ENCODE measurements at places on chromosomes 12 and 14. TPM values are rescaled to one million over a fixed set of nuclear protein-coding genes. Genes with fewer than 3 reads are reported as not detected.

FAM222A gene
- total RNA-seq: 0.80 TPM

PMEL gene
- not detected for total RNA-seq

DEPDC4 gene
- 1.9 TPM for total RNA-seq

PGF gene
- total RNA-seq: 0.29 TPM

TMEM233 gene
- total RNA-seq: not detected

GUCY2C gene
- not detected for total RNA-seq
